ENCODE measurements at places on chromosomes 3 and 15.

DNA sequence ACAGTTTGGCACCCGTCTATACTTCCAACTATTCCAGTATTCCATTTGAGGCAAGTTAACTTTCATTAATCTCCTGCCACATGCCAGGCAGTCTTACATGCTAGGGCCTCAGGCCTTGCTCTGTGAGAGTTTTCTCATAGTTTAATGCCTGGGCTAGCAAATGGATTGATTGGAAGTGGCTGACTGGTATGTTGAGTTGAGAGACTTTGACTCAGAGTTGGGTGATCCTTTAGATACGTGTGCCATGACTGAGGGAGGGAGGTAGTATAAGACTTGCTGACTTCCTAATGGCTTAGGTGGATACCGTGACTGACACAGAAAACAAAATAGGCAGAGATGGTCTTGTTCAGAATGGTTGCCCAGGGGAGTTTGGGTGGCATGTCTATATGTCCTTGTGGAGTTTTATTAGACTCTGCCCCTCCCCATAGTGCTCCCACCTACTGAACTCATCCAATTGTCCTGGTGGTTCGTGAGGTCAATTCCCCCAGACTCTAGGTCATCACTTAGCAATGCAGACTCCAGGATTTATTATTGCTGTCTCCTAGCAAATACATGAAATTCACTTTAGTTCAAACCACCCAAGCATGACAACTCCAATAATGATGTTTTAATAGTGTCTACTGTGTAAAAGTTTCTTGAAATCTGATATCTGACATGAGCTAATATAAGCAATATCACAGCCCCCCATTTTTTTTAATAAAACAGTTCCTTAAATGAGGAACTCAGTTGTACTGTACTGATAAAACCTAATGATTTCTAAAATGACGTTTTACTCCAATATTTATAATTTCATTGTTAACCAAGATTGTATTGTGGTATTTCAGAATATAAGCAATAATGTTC is 413.9 kb upstream of the MDFIC2 start:
- DNase-seq, result no peak

GRCh38 chr3:182248349-182248880 is 536.7 kb downstream of the SOX2 start:
- no peak for DNase-seq

- DNase-seq, result no peak
These were observed 8.3 kb upstream of the ROPN1B start for GRCh38 chr3:125960456-125961288.

- DNase-seq, result no peak
These were observed 88.1 kb downstream of the ADAMTS9 start for GRCh38 chr3:64599651-64600050.
